ENCODE measurements at places on chromosomes 11 and 22. TPM values are rescaled to one million over a fixed set of nuclear protein-coding genes. Genes with fewer than 3 reads are reported as not detected.

The FREY1 gene
- total RNA-seq, result 1.8 TPM

DNA sequence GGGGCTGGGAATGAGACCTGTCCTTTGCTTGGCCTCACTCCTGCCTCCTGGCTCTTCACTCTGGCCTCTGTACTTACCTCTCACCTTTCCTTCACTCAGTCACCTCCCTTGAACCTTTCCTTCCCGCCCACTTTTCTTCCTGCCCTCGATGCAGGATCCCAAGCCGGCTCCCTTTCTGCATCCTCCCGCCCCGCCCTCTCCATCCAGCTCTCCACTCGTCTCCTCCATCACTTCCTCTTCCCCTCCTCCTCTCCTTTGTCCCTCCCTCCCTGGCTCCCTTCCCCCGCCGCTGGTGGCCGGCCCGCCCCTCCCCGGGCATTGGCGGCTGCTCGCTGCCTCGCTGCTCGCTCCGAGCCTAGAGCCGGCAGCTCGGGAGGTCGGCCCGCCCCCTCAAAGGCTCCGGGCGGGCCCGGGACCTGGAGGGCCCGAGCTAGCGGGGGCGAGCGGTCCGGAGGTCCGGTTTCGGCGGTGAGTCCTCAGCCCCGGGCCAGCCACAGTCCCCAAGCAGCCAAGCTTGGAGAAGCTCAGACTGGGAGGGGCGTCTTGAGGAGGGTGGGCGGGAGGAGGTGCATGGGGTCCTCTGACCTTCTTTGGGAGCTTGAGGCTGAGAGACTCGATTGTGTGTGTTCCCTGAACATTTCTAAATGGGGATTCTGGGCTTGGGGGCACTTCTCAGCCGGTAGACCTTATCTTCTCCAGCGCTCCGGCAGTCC is 13.8 kb downstream of the PHLDB1 start:
- DNase-seq, result peak; percentile 90
- peaks cover 60% of the 10 kb centered on the region for H3K4me1 ChIP-seq
- H3K4me3 ChIP-seq, result peak overlapping the region; percentile 85

- no peaks in the 10 kb centered on the region for H3K36me3 ChIP-seq
- no peak overlapping the region for H3K27ac ChIP-seq
- peaks cover 15% of the 10 kb centered on the region for H3K27me3 ChIP-seq
- H3K4me1 ChIP-seq, result peaks cover 16% of the 10 kb centered on the region
- no peak overlapping the region for H3K4me3 ChIP-seq
Measured at GRCh38 chr22:21106000-21106399, 60.3 kb downstream of the LRRC74B start.

GRCh38 chr11:559712-560304 is 730 bp downstream of the LMNTD2 start:
- DNase-seq, result peak; percentile 59
- H3K27ac ChIP-seq, result peak overlapping the region; percentile 88
- H3K4me1 ChIP-seq, result peaks cover 20% of the 10 kb centered on the region
- H3K4me3 ChIP-seq, result peak overlapping the region; percentile 72
- H3K36me3 ChIP-seq, result 0 out of 2 replicates have a peak, but pooled peaks cover 3% of the 10 kb centered on the region
- peaks cover 28% of the 10 kb centered on the region for H3K27me3 ChIP-seq

The ELMOD1 gene
- 0.98 TPM for total RNA-seq

DNA sequence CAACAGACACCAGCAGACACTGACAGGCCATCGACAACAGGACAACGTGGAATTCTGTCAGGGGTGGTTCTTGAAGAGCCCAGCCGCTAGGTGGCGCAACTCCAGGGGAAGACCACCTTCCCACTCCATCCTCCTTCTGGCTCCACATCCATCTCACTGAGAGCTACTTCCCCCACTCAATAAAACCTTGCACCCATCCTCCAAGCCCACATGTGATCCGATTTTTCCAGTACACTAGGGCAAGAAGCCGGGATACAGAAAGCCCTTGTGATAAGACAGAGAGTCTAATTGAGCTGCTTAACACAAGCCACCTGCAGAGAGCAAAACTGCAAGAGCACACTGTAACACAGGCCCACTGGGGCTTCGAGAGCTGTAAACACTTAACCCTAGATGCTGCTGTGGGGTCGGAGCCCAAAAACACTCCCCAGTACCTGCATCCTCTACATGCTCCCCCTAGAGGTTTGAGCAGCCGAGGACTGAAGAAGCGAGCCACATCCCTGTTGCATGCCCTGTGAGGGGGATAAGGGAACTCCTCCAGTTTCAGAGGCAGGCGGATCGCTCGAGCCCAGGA is 11.5 kb upstream of the RAB39A start:
- 0 out of 2 replicates have a peak, but pooled peaks cover 2% of the 10 kb centered on the region for H3K4me1 ChIP-seq
- no peaks in the 10 kb centered on the region for H3K27me3 ChIP-seq
- peak; percentile 81 for DNase-seq
- H3K27ac ChIP-seq, result no peak overlapping the region
- H3K4me3 ChIP-seq, result no peak overlapping the region

DNA sequence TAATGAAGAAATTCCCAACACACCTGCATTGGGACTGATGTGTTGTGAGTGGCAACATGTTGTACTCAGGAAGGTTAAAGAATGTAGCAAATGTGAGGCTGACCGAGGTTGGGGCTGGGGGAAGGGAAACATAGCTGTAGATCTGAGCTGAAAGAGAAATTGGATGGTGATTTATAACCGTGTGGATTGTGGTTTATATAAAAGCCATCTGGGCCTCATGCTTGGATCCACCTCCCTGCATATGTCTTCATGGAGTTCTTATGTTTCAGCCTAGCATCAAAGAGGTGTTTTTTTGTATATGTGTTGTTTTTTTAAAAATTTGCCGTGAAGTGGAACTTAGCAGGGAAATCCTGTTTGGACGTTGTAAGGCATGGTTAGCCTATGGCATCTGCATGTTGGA is 141.3 kb downstream of the NAV2 start:
- no peak overlapping the region for H3K27ac ChIP-seq
- no peaks in the 10 kb centered on the region for H3K27me3 ChIP-seq
- H3K4me1 ChIP-seq, result peaks cover 29% of the 10 kb centered on the region
- H3K4me3 ChIP-seq, result no peak overlapping the region
- DNase-seq, result no peak

The CNTF gene
- total RNA-seq, result 0.82 TPM

The SEPTIN3 gene
- total RNA-seq, result 24.0 TPM

- no peak overlapping the region for H3K27ac ChIP-seq
- DNase-seq, result no peak
- H3K36me3 ChIP-seq, result no peaks in the 10 kb centered on the region
- no peaks in the 10 kb centered on the region for H3K4me1 ChIP-seq
- H3K27me3 ChIP-seq, result no peaks in the 10 kb centered on the region
Measured at GRCh38 chr11:65776196-65776595, 4.6 kb downstream of the AP5B1 start.

GRCh38 chr11:79396674-79397073 is 44.2 kb downstream of the TENM4 start:
- no peak overlapping the region for H3K27ac ChIP-seq
- H3K27me3 ChIP-seq, result no peaks in the 10 kb centered on the region
- no peaks in the 10 kb centered on the region for H3K36me3 ChIP-seq
- DNase-seq, result no peak

GRCh38 chr11:95305705-95306104 is 74.7 kb upstream of the SESN3 start:
- H3K4me1 ChIP-seq, result peaks cover 25% of the 10 kb centered on the region
- H3K4me3 ChIP-seq, result no peak overlapping the region
- DNase-seq, result no peak
- H3K36me3 ChIP-seq, result peaks cover 9% of the 10 kb centered on the region

DNA sequence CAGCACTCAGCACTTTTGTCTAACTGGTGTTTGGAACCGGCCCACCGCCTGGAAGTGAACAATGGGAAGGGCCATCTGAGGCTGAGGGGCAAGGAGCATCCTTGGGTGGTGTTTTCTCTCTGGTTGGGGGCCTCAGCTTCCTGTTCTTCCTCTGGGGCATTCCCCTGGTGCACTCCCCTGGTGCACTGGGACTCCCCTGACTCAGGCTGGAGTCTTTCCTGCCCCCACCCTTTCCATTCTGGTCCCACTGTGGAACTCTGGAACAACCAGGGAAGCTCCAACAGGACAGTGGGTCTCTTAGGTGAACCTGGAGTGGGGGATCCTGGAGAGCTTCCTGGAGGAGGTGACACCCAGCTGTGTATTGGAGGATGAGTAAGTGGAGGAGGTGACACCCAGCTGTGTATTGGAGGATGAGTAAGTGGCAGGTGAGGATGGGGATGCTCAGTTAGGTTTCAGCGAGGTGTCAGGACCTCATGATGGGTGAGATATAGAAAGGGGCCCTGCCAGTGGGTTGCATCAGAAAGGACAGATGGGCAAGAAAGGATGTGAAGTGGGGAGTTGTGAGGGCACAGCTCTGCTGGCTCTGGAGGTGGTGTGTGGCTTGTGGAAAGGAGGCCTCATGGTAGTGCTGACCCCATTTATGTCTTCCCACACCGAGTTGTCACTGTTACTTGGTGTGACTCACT is 132.1 kb downstream of the OSBP2 start:
- H3K27me3 ChIP-seq, result peaks cover 23% of the 10 kb centered on the region
- H3K36me3 ChIP-seq, result no peaks in the 10 kb centered on the region
- DNase-seq, result no peak

- peaks cover 7% of the 10 kb centered on the region for H3K4me1 ChIP-seq
- DNase-seq, result no peak
- no peaks in the 10 kb centered on the region for H3K36me3 ChIP-seq
- H3K27ac ChIP-seq, result no peak overlapping the region
- H3K4me3 ChIP-seq, result no peak overlapping the region
Measured at GRCh38 chr22:50196256-50196655, 4.6 kb upstream of the SELENOO start.

- no peak for DNase-seq
- H3K27me3 ChIP-seq, result peaks cover 10% of the 10 kb centered on the region
- no peak overlapping the region for H3K27ac ChIP-seq
- H3K4me3 ChIP-seq, result no peak overlapping the region
Measured at GRCh38 chr11:14593671-14594070, 49.9 kb upstream of the PDE3B start.

The RDX gene
- 72.9 TPM for total RNA-seq

DNA sequence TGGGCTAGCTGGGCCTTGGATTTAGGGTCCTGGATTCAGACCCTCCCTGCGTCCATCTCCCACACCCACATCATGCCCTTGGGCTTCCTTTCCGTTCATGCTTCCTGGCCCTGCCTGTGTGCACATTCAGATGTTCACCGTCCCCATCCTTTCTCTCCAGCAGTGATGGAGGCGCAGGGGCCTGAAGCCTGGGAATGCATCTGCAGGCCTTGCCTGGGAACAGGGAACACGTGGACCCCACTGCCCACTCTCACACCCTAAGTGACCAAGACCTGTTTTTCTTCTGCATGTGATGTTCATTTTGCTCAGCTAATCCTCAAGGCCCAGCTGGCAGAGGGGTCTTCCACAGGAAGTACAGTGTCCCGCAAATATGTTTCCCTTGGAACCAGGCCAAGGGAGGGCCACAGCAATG is 91.6 kb upstream of the PARVA start:
- no peaks in the 10 kb centered on the region for H3K27me3 ChIP-seq
- no peak for DNase-seq
- H3K4me1 ChIP-seq, result peaks cover 15% of the 10 kb centered on the region
- no peak overlapping the region for H3K4me3 ChIP-seq

The OR52E2 gene
- not detected for total RNA-seq
